ENCODE measurements at places on chromosomes 2 and 18.

DNA sequence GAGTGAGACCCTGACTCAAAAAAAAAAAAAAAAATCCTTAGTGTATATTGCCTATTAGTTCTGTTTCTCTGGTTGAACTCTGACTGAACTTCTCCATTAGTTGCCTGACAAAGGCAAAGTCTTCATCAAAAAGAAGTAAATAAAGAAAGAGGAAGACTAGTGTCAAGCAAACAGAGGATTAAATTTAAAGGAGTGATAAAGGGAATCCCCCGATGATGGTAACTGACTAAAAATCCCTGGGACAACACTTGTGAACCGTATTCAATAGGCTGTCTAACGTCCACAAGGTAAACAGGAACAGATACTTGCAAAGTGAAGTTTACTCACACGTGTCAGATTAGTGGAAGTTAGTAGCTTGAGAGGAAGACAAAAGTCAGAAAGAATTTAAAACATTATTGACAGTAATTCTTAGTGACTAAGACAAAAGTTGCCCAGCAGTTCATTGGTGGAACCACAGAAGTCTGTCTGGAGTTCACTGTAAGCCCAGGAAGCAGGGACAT is 26.2 kb upstream of the SPOPL start:
- DNase-seq, result no peak

- DNase-seq, result no peak
Measured at GRCh38 chr2:146523196-146523595, 1321.6 kb upstream of the ACVR2A start.

GRCh38 chr18:47800248-47800647 is 130.2 kb downstream of the SMAD2 start:
- no peak for DNase-seq

GRCh38 chr18:3900327-3900726 is 450.4 kb downstream of the TGIF1 start:
- no peak for DNase-seq

GRCh38 chr18:26705757-26706156 is 157.4 kb upstream of the KCTD1 start:
- no peak for DNase-seq

- DNase-seq, result no peak
Measured at GRCh38 chr2:47008381-47009252, 93.0 kb upstream of the MCFD2 start.

GRCh38 chr18:45408218-45408617 is 207.1 kb upstream of the SLC14A2 start:
- DNase-seq, result no peak

DNA sequence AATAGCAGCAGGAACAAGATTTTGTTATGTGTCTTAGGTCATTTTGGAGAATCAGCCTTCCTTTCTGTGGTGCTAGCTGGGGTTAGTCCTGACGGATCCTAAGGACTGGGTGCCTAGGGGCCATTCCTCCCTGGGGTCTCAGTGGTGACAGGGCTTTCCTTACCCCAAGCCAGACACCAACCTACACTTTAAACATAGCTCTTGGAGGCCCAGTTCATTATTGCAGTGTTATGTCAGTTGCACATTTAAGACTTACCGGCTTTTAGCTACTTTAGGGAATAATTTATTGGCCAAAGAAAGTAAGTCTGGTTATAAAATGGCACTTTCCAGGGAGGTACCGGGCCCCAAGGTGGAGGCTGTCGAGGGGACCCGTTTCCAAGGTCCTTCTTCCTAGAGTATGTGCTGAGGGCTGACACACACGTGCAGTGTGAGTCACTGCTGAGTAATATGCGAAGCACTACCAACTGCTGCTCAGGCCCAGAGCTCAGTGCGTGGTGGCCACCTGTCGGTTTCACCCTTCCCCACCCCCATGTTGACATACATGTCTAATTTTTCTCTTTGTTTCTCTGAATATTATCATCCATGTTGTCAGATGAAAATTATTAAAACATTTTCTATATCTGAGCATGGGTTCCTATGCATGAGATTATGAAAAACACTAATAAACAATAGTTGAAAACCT is 37.0 kb upstream of the GRHL1 start:
- no peak for DNase-seq

- DNase-seq, result no peak
Measured at GRCh38 chr18:67514465-67514864, 2.1 kb downstream of the DSEL start.

DNA sequence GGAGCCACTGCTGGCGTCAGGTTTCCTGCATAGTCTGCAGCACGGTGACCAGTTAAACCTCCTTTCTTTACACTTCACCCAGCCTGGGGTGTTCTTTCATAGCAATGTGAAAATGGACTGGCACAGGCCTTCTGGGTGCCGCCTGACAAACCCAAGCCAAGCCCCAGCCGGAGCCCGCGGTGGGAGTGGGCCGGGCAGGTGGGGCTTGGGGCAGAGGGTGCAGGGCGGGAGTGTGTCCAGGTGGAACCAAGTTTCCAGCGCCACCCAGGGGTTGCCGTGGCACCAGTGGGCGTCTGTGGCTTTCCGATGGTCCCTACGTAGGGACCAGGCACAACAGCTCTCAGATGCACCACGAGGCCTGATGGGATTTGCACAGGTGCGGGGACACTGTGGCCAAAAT is 75.8 kb downstream of the RTP5 start:
- DNase-seq, result no peak

- DNase-seq, result no peak
Measured at GRCh38 chr18:44771956-44772917, 91.5 kb downstream of the SETBP1 start.

- no peak for DNase-seq
Measured at GRCh38 chr2:127968610-127969339, 59.1 kb downstream of the SAP130 start.

DNA sequence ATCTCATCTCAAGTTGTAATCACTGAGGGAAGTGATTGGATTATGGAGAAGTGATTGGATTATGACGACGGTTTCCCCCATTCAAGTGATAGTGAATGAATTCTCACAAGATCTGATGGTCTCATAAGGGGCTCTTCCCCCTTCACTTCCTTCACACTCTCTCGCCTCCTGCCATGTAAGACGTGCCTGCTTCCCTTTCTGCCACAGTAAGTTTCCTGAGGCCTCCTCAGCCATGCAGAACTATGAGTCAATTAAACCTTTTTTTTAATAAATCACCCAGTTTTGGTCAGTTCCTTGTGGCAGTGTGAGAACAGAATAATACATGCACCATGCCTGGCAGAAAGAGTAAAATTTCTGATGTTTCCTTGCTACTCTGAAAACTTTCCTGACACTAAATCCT is 36.6 kb downstream of the CEP68 start:
- DNase-seq, result no peak

DNA sequence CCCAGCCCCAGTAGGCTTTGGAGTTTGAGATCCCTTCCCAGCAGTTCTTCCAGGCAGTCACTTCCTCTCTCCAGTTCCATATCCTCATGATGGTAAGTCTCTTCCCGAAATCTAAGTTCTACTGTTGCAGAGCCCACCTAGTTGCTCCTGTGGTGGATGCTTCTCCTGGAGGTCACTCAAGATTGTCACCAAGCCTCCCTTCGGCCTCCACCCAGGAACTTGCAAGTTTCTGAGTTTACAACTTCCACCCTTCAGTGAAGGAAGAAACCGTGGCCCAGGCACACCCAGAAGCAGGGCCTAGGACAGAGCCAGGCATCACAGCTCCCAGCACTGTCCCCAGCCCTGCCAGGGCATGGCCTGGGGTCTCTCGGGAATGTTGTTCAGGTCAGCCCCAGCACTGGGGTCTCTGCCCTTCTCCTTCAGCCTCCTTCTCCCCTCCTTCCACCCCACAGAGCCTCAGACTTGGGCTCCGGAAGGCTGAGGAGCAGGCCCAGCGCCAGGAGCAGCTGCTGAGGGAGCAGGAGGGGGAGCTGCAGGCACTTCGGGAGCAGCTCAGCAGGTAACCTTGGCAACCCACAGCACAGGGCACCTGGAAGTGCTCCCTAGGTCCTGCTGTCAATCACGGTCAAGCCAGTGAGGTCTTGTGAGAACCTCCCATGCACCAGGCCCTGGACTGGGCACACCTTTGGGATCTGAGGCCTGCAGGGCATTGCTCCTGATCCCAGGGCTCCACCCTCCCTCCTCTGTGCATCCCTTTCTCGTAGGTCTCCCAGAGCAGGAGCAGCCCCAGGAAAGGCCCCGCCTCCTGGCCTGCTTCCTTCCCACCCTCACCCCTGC is 7.1 kb downstream of the RUFY4 start:
- no peak for DNase-seq

GRCh38 chr18:7164323-7165004 is 46.9 kb upstream of the LAMA1 start:
- no peak for DNase-seq

GRCh38 chr2:158732573-158733429 is 62.3 kb upstream of the DAPL1 start:
- no peak for DNase-seq

DNA sequence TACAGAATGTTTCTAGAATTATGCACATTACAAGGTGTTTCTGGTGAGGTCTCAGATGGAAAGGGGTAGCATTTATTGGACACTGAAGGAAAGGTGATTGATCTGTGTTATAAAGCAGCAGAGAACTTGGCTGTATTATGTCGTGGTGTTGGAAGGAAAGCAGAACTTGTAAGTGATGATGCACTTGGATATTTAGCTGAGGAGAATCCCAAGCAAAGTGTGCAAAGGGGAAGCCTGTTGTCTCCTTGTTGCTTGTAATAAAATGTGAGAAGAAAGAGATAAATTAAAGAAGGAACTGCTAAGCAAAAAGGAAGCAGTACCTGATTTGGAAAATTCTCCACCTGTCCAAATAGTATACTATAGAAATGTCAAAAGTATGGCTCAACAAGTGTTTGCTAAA is 12.2 kb upstream of the SCYGR5 start:
- DNase-seq, result no peak

GRCh38 chr2:190342611-190343010 is 778 bp upstream of the INPP1 start:
- DNase-seq, result no peak

DNA sequence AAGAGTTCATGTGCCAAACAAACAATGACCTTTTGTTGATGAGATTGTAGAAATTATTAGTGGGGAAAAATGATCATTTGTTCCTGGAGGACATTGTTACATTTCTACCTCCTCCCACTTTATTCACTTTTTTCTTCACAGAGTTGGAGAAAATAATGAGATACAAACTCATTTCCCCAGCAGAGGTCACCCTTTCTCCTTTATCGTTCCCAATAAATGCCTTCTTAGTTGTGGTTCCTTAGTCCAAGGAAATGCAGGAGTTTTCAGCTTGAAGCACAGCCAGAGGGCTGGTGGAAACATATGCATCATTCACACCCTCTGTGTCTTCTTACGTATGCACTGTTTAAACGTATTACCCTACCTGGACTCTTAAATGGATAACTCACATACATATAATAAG is 108.8 kb downstream of the SLC4A3 start:
- DNase-seq, result no peak

- DNase-seq, result no peak
Measured at GRCh38 chr18:40371673-40372072, 1583.4 kb upstream of the PIK3C3 start.

DNA sequence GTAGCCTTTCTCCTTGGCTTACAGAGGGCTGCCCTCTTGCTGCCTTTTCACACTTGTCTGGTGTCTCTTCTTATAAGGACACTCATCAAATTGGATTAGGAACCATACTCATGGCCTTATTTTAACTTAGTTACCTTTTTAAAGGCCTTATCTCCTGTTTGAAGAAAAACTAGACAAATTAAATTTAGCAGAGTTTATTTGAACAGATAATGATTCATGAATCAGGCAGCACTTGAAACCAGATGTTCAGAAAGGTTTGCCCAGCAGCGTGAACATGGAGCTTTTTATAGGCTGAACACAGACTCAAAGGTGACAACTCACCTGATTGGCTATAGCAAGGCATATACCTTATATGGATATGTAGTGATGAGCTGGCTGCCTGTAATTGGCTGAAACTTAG is 238.0 kb downstream of the GULP1 start:
- no peak for DNase-seq

DNA sequence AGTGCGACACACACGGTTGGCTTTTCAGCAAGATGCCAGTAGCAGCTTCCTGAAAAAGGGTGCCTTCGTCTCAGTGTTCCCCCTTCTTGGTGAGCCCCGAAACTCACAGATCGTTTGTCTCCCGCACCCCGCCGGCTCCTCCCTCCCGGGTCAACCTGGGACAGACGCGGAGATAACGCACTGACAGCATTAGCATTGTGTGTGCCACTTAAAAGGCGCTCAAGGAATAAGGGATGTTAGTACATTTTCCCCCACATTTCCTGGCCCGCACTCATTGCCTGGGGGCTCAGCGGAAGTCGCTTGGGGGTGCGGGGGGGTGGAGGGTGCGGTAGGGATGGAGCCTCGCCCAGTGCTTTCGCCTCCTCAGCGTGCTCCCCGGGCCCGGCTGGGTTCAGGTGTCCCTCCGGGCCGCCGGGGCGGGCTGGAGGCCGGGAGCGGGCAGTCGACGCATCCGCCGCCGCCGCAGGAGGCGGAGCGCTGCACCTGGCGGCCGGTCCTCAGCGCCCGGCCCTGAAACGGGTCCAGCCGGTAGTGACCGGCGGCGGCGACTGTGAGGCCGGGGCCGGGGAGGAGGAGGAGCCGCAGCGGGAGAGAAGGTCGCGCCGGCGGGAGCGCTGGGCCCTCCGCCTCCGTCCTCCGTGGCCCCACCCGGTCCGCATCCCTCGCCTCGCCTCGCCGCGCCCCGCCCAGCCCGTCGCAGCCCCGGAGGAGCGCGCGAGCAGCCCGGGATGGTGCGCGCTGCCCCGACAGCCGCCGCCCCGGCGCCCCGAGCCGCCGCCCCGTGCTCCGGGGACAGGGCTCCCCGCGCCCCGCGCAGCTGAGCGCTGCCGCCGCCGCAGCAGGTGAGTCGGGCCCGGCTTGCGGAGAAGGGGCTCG is at the start of gene MFSD6:
Gene MFSD6, plus strand, starts transcription at position 694 of the 876 bp plus-strand sequence. CDS start 27,675 bp downstream, outside the sequence.
- peak; percentile 48 for DNase-seq

All from activated T-helper 1 cell treated with anti-CD3 and anti-CD28 coated beads, Interleukin-12 subunit alpha, Interleukin-12 subunit beta, Interleukin-2, Interleukin-4 antibody, amounts not matched to agents 30 ng/mL and 10 ng/mL and 1 ng/mL, durations not matched to agents 14 hours and 24 hours and 36 hours (primary cell).